ENCODE measurements at places on chromosomes 2 and 18. TPM values are rescaled to one million over a fixed set of nuclear protein-coding genes. Genes with fewer than 3 reads are reported as not detected.

DNA sequence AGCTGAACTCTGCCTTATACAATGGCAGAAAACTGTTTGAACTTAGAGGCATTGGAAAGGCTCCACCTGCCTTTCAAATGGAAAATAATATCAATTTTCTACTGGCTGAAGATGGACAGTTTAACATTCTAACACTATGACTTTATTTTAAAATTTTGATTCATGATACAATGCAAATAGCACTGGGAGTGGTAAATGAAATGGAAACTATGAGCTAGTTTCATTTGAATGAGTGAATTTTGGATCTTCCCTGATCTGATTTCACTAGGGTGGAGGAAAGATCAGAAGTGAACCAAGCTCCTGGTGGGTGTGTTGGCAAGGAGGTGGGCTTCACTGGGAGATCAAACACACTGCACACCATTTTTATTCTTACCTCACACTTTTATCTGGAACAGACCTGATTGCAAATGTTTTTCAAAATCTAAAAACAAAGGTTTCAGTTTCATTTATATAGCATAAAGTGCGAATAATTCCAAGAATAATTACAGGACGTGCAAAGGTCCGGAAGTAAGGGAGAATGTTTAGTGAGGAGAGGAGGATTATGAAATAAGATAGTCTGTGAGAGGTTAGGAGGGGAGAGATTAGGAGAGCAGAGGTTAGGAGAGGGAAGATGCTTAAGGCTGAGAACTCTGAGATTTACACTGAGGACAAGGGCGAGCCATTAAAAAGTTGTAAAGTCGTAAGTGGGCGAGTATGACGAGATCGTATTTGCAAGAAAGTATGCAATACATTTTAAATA is 18.6 kb upstream of the MBP start:
- no peak for DNase-seq

GRCh38 chr18:74175658-74176057 is 27.3 kb downstream of the TIMM21 start:
- no peak for DNase-seq

- DNase-seq: no peak
Observed at GRCh38 chr2:40654346-40654745, 202.5 kb upstream of the SLC8A1 start.

Gene CCDC121
- polyA plus RNA-seq: 5.1 TPM

- no peak for DNase-seq
Observed at GRCh38 chr2:14306268-14306861, 326.2 kb upstream of the LRATD1 start.

DNA sequence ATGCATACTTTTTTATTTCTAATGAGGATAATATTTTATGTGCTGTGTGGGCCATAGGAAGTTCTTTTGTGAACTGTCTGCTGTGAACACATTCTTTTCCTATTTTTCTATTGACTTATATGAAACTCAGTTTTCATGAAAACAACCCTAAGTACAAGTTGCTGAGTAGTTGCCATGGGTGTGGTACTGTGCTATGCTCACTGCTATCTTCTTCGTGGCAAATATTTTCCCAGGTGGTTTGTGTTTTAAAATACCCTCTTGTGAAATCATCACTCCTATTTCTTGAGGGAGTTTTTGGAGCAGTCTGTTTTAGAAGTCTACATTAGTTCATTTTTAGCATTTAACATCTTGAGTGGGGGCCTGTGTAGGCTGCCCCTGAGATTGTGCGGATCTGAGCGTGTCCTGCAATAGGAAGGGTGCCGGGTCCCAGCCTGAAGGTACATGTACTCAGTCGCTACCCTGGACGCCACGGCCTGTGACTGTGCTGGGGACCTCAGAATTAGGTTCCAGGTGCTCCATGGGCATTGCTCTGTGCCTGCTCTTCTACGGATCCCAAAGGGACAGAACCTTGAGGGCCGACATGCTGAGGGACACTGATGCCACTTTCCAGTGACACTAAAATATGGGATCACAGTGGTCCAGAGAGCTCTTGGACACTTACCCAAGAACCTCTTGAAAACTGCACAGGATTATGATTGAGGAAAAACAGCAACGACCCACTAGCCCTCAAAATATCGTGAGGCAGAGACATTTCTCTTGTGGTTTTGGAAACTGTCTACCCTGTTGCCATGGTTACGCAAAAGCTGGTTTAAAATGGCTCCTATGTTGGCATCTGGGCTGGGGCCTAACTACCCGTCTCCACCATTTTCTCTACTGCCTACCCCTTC is 480.4 kb downstream of the TGIF1 start:
- DNase-seq: no peak

DNA sequence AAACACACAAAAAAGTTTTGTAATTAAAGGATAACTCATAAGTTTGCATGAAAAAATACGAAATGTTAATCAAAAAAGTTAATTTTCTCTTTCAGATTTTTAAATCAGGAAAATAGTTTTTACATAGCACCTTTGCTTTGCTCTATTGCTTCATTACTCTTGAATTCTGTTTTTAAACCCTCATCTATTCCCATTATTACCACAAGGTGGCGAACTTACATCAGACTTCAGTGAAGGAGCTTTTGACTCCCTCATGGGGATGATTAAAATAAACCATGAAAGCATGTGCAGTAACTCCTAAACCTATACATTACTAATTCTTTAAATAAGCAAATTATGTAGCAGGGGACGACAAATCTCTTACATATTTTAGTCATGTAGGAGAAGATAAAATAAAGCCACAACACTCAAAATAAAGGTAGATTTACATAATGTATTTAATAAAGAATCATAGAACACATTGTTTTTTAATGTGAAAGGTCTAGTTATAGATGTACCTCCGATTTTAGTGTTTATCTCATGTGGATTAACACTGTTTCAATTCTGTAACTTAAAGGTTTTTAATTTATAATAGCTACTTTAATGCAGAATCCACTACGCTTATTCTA is 105.2 kb downstream of the NETO1 start:
- peak; percentile 14 for DNase-seq

GRCh38 chr2:138777996-138778395 is 2.2 kb downstream of the NXPH2 start:
- DNase-seq: no peak

DNA sequence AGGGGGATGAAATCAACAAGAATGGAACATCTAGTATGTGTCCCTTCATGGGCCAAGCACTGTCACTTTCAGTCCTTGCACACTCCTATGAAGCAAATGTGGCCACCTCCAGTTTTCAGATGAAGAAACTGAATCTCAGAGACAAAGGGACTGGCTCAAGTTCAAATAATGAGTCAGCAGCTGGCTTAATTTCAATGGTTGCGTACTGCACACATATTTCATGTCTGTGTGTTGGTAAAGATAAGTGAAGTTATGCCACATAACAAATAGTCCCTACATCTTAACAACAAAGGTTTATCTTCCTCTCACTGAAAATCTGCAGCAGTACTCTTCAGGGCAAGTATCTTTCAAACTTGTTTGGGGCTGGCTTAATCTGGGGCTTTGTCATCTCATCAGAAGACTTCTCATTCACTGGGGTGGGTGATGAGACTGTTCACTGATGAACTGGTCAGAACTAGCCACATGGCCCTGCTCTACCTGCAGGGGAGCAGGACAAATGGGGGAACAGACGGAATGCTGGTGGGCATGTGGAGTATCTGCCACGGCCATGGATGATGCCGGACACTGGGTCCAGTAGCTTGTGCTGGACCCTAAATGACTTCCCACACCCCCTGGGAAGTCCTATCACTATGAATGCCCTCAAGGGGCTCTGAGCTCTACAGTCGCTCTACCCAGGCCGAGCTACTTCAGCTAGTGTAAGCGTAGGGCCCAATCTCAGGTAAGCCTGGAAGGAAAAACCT is 263.2 kb downstream of the CYP26B1 start:
- DNase-seq: no peak

Gene PTMA
- polyA plus RNA-seq: 558 TPM

DNA sequence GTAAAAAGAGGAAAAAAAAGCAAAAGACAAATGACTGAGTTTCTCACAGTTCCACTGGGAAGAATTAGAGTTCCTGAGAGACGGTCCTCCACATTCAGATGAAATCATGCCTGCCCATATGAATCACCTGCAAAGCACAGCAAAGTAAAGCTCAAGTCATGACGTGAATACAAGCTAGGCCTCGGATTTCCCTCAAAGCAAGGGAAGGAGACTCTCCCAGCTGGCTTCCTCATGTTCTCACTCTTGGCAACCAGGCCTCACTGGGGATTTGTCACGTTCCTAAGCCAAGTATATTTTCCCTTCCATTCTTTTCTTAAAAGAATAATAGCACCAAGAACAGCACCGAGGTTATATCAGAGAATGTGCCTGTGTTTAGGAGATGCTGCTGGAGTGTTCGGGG is 47.0 kb downstream of the CYP27C1 start:
- DNase-seq: peak; percentile 82

GRCh38 chr2:146461068-146461467 is 1383.8 kb upstream of the ACVR2A start:
- no peak for DNase-seq

GRCh38 chr2:210442878-210443277 is 33.7 kb downstream of the LANCL1 start:
- DNase-seq: no peak

Gene PFN4
- 1.7 TPM for polyA plus RNA-seq

Gene LAMA3
- 3.1 TPM for polyA plus RNA-seq

Gene KIAA2012
- polyA plus RNA-seq: 0.19 TPM

Gene UGT1A10
- polyA plus RNA-seq: not detected

GRCh38 chr2:8675543-8675942 is 6.3 kb upstream of the ID2 start:
- no peak for DNase-seq
